ENCODE measurements at places on chromosomes 3 and 15. TPM values are rescaled to one million over a fixed set of nuclear protein-coding genes. Genes with fewer than 3 reads are reported as not detected.

The SEMA5B gene
- total RNA-seq = 61.1 TPM

The GABRR3 gene
- total RNA-seq = not detected

The ANKUB1 gene
- total RNA-seq = not detected

The NPAP1 gene
- 0.07 TPM for total RNA-seq

The LSAMP gene
- 67.1 TPM for total RNA-seq

The DUOXA2 gene
- not detected for total RNA-seq

The SEMA3F gene
- 41.2 TPM for total RNA-seq

The SEMA6D gene
- total RNA-seq = 255 TPM

The SST gene
- total RNA-seq = 1,741 TPM

The TLR9 gene
- total RNA-seq = 0.37 TPM

The DAZL gene
- total RNA-seq = 0.51 TPM

The DISP2 gene
- 44.3 TPM for total RNA-seq

The STOML1 gene
- total RNA-seq = 19.5 TPM

The FANCD2OS gene
- total RNA-seq = not detected

The TMEM207 gene
- total RNA-seq = not detected

The ATP2B2 gene
- total RNA-seq = 31.2 TPM

The OSBPL10 gene
- total RNA-seq = 3.8 TPM

The PTX3 gene
- total RNA-seq = 2.4 TPM

The UBAP1L gene
- 4.6 TPM for total RNA-seq

The WDR5B gene
- total RNA-seq = 3.4 TPM

The SCAMP5 gene
- total RNA-seq = 164 TPM

The TTLL13 gene
- not detected for total RNA-seq

The BMF gene
- total RNA-seq = 11.3 TPM

The LRRC3B gene
- total RNA-seq = 1.9 TPM

The AMIGO3 gene
- total RNA-seq = 1.4 TPM

The LINGO1 gene
- 180 TPM for total RNA-seq

The GOLGA8T gene
- not detected for total RNA-seq

The SCN11A gene
- total RNA-seq = 0.78 TPM

The MEGF11 gene
- 2.6 TPM for total RNA-seq

All from glutamatergic neuron (in vitro differentiated cells).